ENCODE measurements at places on chromosomes 3 and 15.

- no peak for DNase-seq
Measured at GRCh38 chr3:101244212-101244575, 76.2 kb downstream of the IMPG2 start.

GRCh38 chr3:103499132-103499900, 1064.5 kb downstream of the ZPLD1 start:
- DNase-seq: no peak

- DNase-seq: no peak
Measured at GRCh38 chr15:72725446-72725845, 39.4 kb downstream of the BBS4 start.

- DNase-seq: no peak
Measured at GRCh38 chr3:3200632-3201212, 21.2 kb upstream of the CRBN start.
